ENCODE measurements at places on chromosomes 11 and 22.

DNA sequence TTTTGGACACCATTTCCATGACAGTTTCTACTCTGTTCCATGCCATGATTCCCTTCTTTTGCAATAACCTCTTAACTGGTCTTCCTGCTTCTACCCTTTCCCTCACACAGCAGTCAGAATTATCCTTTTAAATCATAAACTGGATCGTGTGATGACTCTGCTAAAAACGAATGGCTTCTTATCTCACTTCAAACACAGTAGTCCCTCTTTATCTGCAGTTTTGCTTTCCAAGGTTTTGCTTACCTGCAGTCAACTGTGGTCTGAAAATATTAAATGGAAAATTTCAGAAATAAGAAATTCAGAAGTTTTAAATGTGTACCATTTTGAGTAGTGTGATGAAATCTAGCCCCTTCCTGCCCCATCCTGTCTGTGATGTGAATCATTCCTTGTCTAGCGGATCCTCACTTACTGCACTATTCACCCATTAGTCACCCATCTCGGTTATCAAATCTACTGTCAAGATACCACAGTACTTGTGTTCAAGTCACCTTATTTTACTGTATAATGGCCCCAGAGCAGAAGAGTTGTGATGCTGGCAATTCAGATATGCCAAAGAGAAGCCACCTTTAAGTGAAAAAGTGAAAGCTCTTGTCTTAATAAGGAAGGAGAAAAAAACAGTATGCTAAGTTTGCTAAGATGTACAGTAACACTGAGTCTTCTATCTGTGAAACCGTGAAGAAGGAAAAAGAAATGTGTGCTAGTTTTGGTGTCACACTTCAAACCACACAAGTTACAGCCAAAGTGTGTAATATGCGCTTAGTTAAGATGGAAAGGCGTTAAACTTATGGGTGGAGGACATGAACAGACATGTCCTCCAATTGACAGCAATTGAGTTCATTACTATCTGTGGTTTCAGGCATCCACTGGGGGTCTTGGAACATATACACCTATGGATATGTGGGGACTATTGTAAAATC lies 283.0 kb downstream of the DDX10 start:
- no peak for DNase-seq

DNA sequence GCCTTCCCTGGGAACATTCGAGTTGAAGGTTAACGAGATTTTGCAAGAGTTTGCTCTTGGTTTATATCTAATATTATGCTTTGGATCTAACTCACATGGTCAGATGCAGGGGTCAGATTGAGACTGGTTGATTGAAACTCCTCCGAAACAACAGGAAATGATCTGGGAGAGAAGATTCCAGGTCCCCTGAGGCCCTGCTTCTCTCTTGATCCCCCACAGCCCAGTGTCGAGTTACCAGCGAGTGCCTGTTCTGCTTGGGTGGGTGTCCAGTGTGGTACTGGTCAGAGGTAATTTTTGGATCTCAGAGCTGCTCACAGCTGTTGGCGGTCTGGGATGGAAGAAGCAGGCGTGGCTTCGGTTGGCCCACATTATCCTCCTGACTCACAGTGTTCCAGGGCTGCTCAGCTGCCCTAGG lies 9.2 kb downstream of the FBLN1 start:
- DNase-seq = no peak

DNA sequence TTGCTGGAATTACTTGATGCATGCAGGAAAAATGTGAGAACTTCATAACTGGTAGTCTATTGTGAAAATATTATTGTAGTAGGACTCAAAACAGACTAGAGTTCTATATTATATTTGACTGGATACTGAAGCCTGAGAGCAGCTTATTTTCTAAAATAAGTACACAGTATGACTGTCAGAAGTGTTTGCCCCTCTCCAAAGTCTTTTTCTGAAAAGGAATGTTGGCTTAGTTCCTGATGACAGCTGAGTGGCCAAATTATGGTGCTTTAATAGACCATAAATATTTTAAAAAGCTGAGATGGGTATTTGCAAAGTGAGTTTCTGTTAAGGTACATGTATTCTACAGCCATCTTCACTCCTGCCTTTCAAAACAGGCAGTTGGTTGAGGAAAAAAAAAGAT lies 13.1 kb downstream of the ZBED5 start:
- no peak for DNase-seq

DNA sequence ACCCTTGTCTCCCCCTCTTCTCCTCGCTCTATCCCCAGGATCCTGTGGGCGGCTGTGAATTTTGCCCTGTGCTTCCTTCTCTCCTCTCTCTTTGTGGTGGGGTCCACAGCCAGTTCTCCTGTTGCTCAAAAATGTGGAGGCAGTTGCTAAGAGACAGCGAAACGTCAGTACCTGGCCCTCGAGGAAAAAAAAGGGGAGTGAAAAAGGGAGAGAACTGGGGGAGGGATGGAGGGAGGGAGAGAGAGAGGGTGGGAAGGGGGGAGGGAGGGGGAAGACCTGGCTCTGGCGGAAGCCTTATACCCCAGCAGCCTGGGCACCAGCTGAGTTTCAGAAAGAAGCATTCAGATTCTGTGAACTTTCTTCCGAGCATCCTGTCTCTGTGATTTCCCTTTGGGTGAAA lies 2.1 kb upstream of the LRRC55 start:
- no peak for DNase-seq

DNA sequence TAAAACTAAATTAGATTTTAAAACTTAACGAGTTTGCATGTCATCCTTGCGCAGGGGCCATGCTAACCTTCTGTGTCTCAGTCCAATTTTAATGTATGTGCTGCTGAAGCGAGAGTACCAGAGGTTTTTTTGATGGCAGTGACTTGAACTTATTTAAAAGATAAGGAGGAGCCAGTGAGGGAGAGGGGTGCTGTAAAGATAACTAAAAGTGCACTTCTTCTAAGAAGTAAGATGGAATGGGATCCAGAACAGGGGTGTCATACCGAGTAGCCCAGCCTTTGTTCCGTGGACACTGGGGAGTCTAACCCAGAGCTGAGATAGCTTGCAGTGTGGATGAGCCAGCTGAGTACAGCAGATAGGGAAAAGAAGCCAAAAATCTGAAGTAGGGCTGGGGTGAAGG lies 10.6 kb downstream of the LIMK2 start:
- DNase-seq = no peak

DNA sequence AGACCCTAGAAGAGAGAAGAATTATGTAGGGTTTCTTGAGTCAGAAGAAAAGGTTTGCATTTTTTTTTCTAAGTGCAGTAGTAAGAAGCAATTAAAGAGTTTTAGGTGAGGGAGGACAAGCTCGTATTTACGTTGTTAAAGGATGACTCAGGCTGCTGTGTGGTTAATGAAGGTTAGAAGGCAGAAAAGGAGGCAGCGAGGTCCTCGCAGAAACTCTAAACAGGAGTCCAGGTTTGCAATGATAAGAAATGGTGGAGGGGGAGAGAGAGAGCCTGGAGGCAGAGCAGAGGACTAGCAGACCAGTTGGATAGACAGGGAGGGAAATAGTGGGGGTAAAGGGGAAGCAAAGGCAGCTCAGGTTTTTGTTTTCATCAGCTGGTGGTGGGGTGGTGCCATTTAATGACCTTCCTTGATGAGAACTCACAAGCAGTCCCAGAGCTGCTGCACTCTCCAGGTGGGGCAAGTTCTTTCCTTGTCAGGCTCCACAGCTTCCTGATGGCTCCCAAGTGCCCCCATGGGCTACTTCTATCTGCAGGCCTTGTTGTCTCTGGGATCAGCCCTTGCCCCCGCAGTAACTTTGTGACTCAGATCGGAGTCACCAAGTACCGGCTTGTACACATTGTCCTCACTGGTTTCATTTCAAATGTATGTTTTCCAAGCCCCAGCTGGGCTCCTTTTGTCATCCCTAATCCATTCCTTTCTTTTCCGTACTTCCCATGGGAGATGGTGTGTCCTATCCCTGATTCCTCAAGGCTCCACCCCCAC lies 8.3 kb upstream of the INSC start:
- DNase-seq = no peak

GRCh38 chr22:38733329-38733723 lies 22.5 kb downstream of the SUN2 start:
- no peak for DNase-seq

DNA sequence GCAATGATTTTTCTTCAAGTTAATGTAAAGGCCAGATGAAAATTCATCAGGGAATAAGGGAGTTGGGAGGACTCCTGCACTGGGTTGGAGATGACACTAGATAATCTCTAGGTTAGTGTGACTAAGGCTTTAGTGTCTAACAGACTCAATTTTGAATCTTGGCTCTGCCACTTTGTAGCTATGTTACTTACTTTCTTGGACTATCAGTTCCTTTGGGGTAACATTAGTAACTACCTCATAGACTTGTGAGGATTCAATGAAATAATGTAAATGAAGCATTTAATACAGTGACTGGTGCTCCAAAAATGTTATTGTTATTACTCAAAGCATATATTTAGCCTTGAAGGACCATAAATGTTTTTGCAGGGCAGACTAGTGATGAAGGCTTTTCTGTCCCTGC lies 9.6 kb upstream of the CCDC89 start:
- no peak for DNase-seq

- DNase-seq = peak; percentile 13
Observed at GRCh38 chr22:42270176-42270509, 310 bp downstream of the TCF20 start.

DNA sequence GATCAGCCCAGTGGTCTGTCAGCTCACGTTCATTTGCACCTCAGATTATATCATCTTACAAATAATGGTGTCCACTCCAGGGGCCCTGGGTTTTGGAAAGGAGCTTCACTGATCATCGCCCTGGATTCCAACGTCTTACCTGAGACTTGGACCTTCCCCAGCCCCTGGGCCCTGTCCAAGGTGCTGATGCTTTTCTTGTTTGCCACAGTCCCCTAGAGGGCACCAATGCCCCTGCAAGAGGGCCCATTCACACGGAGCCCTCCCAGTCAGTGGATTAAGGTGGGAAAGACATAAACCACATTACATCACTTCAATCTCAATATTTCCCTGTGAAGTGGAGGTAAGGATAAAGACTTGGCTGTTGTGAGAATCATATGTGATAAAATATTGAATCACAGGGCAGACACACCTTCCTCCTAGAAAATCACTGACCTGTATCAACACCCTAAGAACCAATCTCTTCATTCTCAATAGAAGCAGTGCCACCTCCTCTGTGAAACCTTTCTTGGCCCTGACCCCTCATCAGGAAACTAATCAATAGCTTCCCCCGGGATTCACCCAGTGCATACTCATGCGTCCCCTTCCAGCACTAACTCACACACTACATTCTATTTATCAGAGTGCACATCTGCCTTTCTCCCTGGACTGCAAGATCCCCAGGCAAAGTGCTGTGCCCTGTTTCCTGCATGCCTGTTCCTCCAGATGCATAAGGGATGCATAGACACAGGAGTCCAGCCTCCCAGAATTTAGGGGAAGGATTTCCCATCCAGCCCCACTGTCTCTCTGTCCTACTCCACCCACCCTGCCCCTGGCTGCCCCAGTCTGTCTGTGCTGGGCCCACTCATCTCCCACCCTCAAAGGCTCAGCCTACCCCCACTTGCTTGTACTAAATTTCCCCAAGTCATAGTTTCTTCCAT lies 167.0 kb downstream of the BUD13 start:
- no peak for DNase-seq

GRCh38 chr11:76604626-76605241 lies 65.8 kb downstream of the LRRC32 start:
- DNase-seq = no peak

DNA sequence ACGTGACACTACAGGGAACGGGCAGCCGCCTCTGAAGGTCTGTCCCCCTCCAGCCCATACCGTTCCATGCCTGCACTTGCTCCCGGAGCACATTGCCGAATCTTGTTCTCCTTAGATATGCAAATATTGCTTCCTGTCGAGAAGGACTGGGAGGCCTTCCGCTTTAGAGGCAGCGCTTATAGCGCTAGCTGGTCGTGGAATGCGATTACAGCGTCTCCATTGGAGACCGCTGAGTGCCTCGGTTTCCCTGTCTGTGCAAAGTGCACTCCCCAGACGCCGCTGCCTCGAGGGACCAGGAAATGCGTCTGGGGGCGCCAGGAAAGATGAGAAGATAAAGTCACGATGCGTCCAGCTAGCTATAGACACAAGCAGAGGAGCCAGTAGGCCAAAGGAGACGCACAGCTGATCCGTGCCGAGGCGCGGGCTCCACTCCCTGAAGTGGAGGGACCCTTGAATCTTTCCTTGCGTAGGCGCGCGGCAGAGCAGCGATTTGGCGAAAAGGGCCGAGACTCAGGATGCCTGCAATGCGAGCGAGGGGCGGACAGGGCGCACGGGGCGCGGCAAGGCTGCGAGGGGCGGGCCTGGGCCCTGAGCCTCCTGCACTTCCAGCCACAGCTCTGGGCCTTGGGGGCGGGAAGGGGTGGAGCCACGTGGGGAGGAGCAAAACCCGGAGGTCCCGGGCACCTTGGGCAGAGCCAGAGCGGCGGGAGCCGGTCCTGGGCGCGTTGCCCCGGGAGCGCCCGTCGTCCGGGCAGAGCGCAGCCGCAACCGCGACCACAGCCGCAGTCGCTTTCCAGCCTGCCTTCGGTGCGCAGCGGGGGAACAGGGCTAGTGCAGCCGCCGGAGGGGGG lies at the start of gene RASSF10:
Gene RASSF10, plus strand, starts transcription at position 692 of the 851 bp plus-strand sequence. CDS start 261 bp downstream, outside the sequence.
- no peak for DNase-seq

DNA sequence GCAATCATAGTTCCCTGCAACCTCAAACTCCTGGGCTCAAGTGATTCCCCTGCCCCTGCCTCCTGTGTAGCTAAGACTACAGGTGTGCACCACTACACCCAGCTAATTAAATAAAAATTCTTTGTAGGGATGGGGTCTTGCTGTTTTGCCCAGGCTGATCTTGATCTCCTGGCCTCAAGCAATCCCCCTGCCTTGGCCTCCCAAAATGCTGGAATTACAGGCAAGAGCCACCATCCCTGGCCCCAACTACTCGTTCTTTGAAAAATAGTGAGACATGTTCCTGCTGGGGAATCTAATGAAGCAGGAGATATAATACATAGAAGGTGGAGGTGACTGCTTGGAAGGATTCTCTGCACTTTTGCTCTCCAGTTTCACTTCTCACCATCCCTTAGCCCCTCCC lies 40.1 kb upstream of the RFPL3 start:
- no peak for DNase-seq
